ENCODE measurements at places on chromosomes 7 and 10.

GRCh38 chr10:71812016-71812912 is 38.8 kb downstream of the PSAP start:
- H3K27me3 ChIP-seq, result no peaks in the 10 kb centered on the region
- no peak for DNase-seq
- no peak overlapping the region for H3K27ac ChIP-seq
- no peak overlapping the region for H3K4me3 ChIP-seq
- H3K4me1 ChIP-seq, result no peaks in the 10 kb centered on the region
- H3K36me3 ChIP-seq, result peaks cover 17% of the 10 kb centered on the region

- H3K4me1 ChIP-seq, result peaks cover 2% of the 10 kb centered on the region
- H3K27ac ChIP-seq, result no peak overlapping the region
- DNase-seq, result no peak
- H3K36me3 ChIP-seq, result no peaks in the 10 kb centered on the region
These were observed 6.0 kb upstream of the MKLN1 start for GRCh38 chr7:131321656-131322055.

DNA sequence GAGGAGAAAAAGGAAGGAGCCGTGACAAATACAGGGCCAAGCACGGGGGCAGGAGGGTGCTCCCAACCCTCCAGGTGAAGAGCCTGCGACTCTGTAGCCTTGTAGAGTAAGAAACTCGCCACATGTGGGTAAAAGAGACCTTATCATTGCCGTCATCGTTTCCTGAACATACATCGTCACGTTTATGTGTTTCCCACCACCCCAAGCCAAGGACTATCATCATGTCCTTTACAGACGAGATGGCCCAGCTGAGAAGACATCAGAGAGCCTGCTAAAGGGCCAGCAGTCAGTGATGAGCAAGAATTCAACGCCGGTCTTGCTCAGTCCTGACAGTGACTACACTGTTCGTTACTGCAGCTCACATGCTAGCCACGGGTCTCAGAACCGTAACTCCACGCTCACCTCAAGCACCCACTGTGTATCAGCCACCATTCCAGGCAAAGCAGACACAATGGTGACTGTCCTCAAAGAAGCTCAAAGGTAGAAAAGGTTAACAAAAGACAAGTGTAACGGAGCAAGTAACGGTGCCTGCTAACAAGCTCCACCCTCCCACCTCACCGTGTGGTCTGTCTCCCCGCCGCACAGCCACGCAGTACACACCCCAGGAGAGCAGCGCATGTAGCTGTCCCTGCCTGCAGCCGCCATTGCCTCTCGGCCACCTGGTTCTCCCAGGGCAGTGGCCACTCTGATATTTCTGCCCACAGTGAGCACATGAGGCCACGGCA is 147.8 kb downstream of the MAD1L1 start:
- DNase-seq, result no peak
- no peak overlapping the region for H3K4me3 ChIP-seq
- H3K4me1 ChIP-seq, result no peaks in the 10 kb centered on the region
- H3K36me3 ChIP-seq, result no peaks in the 10 kb centered on the region

- no peaks in the 10 kb centered on the region for H3K36me3 ChIP-seq
- no peak overlapping the region for H3K27ac ChIP-seq
- no peaks in the 10 kb centered on the region for H3K4me1 ChIP-seq
- H3K4me3 ChIP-seq, result no peak overlapping the region
- H3K27me3 ChIP-seq, result no peaks in the 10 kb centered on the region
These were observed 333.2 kb upstream of the MGMT start for GRCh38 chr10:129133856-129134255.

- H3K4me3 ChIP-seq, result no peak overlapping the region
- H3K27ac ChIP-seq, result no peak overlapping the region
- no peaks in the 10 kb centered on the region for H3K27me3 ChIP-seq
- no peaks in the 10 kb centered on the region for H3K36me3 ChIP-seq
- peak; percentile 17 for DNase-seq
These were observed 74.0 kb downstream of the ADCY1 start for GRCh38 chr7:45647967-45648670.

DNA sequence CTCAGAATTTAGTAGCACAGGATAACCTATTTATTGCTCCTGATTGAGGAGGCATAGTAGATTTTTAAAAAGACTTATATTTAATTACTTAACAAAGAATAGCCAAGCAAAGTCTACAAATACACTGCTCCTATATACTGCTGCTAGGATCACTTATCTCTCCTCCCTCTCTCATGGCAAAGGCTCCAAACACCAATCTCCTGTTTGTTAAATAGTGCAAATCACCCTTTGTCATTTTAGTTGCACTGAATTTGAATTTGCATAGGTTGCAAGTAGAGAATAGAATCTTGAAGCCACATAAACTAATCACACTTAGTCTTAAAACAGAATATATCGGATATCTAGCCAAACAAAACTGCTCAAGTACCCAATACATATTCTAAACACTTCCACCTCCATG is 219.1 kb upstream of the LRRN3 start:
- no peak for DNase-seq
- no peak overlapping the region for H3K4me3 ChIP-seq
- H3K27ac ChIP-seq, result no peak overlapping the region
- no peaks in the 10 kb centered on the region for H3K4me1 ChIP-seq
- H3K36me3 ChIP-seq, result no peaks in the 10 kb centered on the region

- H3K27me3 ChIP-seq, result no peaks in the 10 kb centered on the region
- H3K27ac ChIP-seq, result no peak overlapping the region
- DNase-seq, result no peak
- H3K4me1 ChIP-seq, result no peaks in the 10 kb centered on the region
These were observed 434.4 kb upstream of the ZMIZ1 start for GRCh38 chr10:78634389-78634815.

DNA sequence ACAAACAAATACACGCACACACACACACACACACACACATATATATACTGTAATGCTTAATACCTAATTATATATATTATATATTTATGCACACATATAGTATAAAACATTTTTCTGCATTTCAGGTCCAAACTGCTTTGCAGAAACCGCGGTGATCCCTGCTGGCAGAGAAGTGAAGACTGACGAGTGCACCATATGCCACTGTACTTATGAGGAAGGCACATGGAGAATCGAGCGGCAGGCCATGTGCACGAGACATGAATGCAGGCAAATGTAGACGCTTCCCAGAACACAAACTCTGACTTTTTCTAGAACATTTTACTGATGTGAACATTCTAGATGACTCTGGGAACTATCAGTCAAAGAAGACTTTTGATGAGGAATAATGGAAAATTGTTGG is 138.5 kb downstream of the VWC2 start:
- no peak for DNase-seq
- no peaks in the 10 kb centered on the region for H3K4me1 ChIP-seq
- H3K4me3 ChIP-seq, result no peak overlapping the region
- H3K36me3 ChIP-seq, result no peaks in the 10 kb centered on the region
- H3K27me3 ChIP-seq, result no peaks in the 10 kb centered on the region
- H3K27ac ChIP-seq, result no peak overlapping the region

GRCh38 chr7:2920956-2921652 is 77.0 kb upstream of the GNA12 start:
- peaks cover 5% of the 10 kb centered on the region for H3K4me1 ChIP-seq
- DNase-seq, result no peak
- H3K27ac ChIP-seq, result no peak overlapping the region
- H3K36me3 ChIP-seq, result no peaks in the 10 kb centered on the region
- no peaks in the 10 kb centered on the region for H3K27me3 ChIP-seq
- H3K4me3 ChIP-seq, result no peak overlapping the region

GRCh38 chr10:79985481-79986072 is 36.7 kb upstream of the SFTPD start:
- no peak overlapping the region for H3K27ac ChIP-seq
- H3K4me3 ChIP-seq, result no peak overlapping the region
- H3K36me3 ChIP-seq, result no peaks in the 10 kb centered on the region
- H3K27me3 ChIP-seq, result peaks cover 14% of the 10 kb centered on the region
- H3K4me1 ChIP-seq, result peaks cover 15% of the 10 kb centered on the region

DNA sequence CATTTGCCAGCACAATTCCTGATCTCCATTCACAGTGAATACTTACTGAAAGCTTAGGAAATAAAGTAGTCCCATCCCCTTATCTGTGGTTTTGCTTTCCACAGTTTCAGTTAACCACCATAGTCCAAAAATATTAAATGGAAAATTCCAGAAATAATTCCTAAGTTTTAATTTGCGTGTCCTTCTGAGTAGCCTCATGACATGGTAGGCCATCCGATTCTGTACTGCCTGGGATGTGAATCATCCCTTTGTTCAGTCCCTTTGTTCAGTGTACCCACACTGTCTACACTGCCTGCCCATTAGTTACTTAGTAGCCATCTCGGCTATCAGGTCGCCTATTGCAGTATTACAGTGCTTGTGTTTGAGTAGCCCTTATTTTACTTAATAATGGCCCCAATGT is 14.2 kb downstream of the RAB11FIP2 start:
- DNase-seq, result no peak
- no peaks in the 10 kb centered on the region for H3K27me3 ChIP-seq
- H3K4me1 ChIP-seq, result peaks cover 14% of the 10 kb centered on the region
- no peak overlapping the region for H3K4me3 ChIP-seq
- H3K27ac ChIP-seq, result no peak overlapping the region

DNA sequence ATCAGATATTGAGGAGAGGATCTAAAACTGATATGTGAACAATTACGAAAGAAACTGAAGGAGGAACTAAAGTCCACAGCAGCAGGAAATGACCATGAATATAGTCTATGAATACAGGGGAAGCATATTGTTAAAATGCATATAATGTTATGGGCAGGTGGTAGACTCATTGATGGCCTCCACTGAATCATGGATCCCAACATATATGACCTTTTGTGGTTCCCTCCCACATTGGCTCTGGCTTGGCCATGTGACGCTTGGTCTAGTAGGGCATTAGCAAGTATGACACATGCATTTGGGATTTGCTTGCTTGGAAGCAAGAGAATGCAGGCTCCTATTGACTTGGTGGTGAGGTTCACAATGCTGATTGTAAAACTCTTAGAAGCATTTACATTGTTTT is 55.2 kb upstream of the RAB18 start:
- peaks cover 8% of the 10 kb centered on the region for H3K4me1 ChIP-seq
- H3K36me3 ChIP-seq, result no peaks in the 10 kb centered on the region
- DNase-seq, result no peak
- H3K27me3 ChIP-seq, result no peaks in the 10 kb centered on the region
- H3K27ac ChIP-seq, result no peak overlapping the region

- no peak overlapping the region for H3K4me3 ChIP-seq
- H3K27me3 ChIP-seq, result no peaks in the 10 kb centered on the region
- no peaks in the 10 kb centered on the region for H3K36me3 ChIP-seq
- DNase-seq, result no peak
These were observed 32.6 kb downstream of the LHPP start for GRCh38 chr10:124494046-124494807.

DNA sequence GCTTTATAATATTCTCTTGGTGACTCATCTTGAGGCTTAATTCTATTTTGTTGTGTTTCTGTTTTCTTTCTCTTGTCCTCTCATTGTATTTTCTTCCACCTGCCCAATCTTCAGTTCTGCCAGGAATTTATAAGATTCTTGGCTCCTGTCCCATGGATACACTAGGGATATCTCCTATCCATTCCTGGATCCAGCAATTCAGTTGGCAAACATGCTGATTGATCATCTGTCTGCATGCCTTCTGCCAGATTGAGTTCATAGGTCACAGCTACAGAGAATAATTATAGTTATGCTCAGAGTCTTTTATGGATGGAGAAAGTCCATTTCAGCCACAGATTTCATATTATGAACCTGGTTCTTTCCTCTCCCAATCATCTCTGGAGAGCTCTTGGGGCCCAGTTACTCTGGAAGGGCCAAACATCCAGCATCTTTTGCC is 140.4 kb upstream of the MAGI2 start:
- H3K27ac ChIP-seq, result no peak overlapping the region
- no peaks in the 10 kb centered on the region for H3K27me3 ChIP-seq
- H3K4me3 ChIP-seq, result no peak overlapping the region
- H3K4me1 ChIP-seq, result no peaks in the 10 kb centered on the region
- no peak for DNase-seq

GRCh38 chr7:139885511-139885910 is 56.4 kb downstream of the TBXAS1 start:
- no peaks in the 10 kb centered on the region for H3K36me3 ChIP-seq
- H3K27me3 ChIP-seq, result no peaks in the 10 kb centered on the region
- H3K4me3 ChIP-seq, result no peak overlapping the region
- H3K27ac ChIP-seq, result no peak overlapping the region
- no peak for DNase-seq

- H3K4me1 ChIP-seq, result no peaks in the 10 kb centered on the region
- no peaks in the 10 kb centered on the region for H3K36me3 ChIP-seq
- H3K27ac ChIP-seq, result no peak overlapping the region
- no peak overlapping the region for H3K4me3 ChIP-seq
- no peaks in the 10 kb centered on the region for H3K27me3 ChIP-seq
- no peak for DNase-seq
These were observed 251.2 kb upstream of the RHOBTB1 start for GRCh38 chr10:61195211-61195610.

GRCh38 chr10:64036321-64036930 is 515.2 kb downstream of the REEP3 start:
- H3K27me3 ChIP-seq, result peaks cover 29% of the 10 kb centered on the region
- H3K27ac ChIP-seq, result no peak overlapping the region
- no peak overlapping the region for H3K4me3 ChIP-seq
- no peak for DNase-seq

- H3K36me3 ChIP-seq, result no peaks in the 10 kb centered on the region
- no peak overlapping the region for H3K27ac ChIP-seq
- no peak overlapping the region for H3K4me3 ChIP-seq
- no peak for DNase-seq
- no peaks in the 10 kb centered on the region for H3K27me3 ChIP-seq
These were observed 144.6 kb upstream of the GPR26 start for GRCh38 chr10:123521556-123521955.

DNA sequence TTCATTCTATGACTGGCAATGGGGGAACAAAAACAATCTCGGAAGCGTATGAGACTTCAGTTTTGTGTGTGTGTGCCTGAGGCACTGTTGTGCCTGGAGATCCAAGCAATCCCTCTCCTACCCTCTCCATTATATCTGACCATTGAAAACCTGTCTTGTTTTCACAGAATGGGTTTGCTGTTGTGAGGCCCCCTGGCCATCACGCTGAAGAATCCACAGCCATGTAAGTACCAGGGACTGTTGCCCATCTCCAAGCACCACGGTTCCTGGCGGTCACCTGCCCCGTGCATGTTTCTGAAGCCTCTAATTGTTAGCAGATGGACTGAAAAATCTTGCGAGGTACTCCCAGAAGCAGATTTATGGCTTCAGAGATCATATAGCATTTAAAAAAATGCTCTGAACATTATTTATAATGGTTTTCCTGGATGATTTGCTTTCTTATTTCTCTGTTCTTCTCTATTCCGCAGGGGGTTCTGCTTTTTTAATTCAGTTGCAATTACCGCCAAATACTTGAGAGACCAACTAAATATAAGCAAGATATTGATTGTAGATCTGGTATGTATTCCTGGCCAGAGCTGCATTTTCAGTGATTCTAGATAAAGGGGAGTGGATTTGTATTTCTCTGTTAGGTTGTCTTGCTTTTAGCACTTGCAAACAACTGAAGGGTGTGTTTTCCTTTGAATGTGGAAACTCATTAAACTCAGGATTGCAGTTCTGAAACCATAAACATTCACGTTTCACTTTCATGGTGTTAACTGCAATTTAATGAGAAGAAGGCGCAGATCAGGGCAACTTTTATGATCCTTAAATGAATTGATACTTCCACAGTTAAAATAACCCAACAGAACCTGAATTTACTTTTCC is 288.2 kb downstream of the TWIST1 start:
- DNase-seq, result no peak
- H3K4me1 ChIP-seq, result no peaks in the 10 kb centered on the region
- H3K4me3 ChIP-seq, result no peak overlapping the region
- no peaks in the 10 kb centered on the region for H3K36me3 ChIP-seq

GRCh38 chr10:69769395-69769992 is 32.2 kb upstream of the COL13A1 start:
- H3K36me3 ChIP-seq, result no peaks in the 10 kb centered on the region
- DNase-seq, result no peak
- peaks cover 7% of the 10 kb centered on the region for H3K4me1 ChIP-seq
- no peak overlapping the region for H3K27ac ChIP-seq
- no peak overlapping the region for H3K4me3 ChIP-seq
- H3K27me3 ChIP-seq, result no peaks in the 10 kb centered on the region
